ENCODE measurements at places on chromosomes 5 and 9. TPM values are rescaled to one million over a fixed set of nuclear protein-coding genes. Genes with fewer than 3 reads are reported as not detected.

DNA sequence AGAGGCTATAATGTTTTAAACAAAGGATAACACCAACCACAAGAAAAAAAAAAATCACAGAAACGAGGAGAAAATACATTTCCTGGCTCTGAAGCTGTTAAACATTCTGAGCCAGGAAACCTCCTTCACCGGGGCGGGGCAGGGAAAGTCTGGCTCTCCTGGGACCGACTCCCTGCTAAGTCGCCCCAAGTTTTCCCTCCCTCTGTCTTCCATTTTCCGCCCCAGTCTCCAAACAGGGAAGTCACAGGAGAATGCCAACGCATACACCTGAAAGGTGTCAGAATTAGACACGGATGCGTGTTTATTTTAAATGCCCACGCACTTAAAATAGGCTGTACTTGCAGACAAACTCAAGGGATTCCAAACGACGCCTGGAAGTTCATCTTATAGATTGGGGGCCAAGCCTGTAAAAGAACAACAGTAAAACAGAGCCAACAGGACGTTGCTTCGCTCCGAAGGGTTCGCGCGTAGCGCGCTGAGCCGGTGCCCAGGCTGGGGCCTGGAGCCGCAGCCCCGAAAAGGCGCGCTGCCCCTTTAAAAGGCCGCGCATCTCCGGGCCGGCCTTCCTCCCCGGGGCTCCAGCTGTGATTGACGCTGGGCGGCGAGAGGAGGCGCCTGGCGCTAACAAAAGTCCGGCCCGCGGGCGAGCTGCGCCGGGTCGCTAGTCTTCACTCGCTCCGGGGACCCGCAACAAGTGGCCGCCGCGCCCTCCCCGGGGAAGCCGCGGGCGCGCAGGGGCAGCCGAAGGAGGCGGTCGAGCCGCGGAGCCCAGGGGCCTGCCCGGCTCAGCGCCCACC lies at the start of gene FBXL7:
FBXL7 (plus strand) TSS at position 653 of the 797 bp plus-strand sequence.
- peak; percentile 29 for DNase-seq

DNA sequence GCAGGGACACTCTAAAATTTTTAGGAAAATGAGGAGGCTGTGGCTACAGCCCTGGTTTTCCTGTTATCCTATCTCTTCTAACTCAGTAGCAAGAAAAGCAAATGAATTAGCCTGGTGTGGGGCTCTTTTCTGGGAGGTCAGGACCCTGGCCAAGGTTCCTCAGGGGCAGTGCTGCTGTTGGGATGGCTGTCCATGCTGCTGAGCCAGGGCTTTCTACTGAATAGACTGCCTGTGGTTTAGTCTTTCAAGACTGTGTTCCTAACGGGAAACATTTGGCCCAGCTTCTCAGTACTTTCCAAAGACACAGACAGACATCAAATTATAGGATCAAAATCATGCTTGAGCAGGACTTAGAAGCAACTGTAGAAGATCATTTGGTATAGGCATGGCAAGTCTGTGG lies 18.1 kb downstream of the TNC start:
- no peak for DNase-seq

- DNase-seq: no peak
Observed at GRCh38 chr5:78923622-78923970, 61.5 kb downstream of the ARSB start.

DNA sequence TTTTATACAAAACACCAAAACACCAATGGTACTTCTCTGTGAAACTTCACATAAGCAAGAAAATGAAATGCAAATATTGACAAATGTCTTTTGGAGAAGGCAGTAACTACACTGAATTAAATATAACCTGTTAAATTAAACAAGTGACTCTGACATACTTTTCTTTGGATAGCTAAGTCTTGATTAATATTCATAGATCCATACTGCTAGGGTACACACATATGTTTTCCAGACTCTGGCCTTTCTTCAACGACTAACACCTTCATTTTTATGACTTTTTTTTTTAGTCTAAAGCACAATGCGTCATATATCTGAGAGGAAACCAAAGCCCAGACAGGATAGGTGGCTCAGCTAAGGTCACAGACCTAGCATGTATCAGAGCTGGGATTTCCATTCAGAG lies 263.7 kb downstream of the TENT4A start:
- DNase-seq: no peak

DNA sequence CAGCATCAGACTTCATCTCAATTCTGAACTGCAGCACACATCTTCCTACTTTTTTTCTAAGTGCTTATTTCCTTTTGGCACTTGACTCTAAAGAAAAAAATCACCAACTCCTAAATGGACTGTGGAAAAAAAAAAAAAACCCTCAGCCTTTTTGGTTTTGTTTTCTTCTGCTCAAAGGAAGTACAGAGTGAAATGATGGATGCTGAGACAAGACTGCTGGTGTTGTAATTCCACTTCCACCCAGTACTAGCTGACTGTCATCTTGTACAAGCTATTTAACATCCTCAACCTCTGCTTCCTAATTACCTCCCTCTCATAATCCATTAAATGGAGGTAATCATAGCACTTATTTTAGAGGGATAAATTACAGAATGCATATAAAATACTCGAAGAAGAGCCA lies 171.5 kb upstream of the GNA14 start:
- no peak for DNase-seq

DRD1 gene
- 0.06 TPM for total RNA-seq

CCNO gene
- total RNA-seq: 7.7 TPM

SPINK6 gene
- not detected for total RNA-seq

SYNPO gene
- 25.8 TPM for total RNA-seq

Measured in pancreas (tissue), 10 donors.